ENCODE measurements at places on chromosomes 3 and 15.

- H3K27ac ChIP-seq, result no peak overlapping the region
- H3K27me3 ChIP-seq, result no peaks in the 10 kb centered on the region
- DNase-seq, result no peak
- H3K4me3 ChIP-seq, result no peak overlapping the region
- no peaks in the 10 kb centered on the region for H3K4me1 ChIP-seq
Observed at GRCh38 chr3:190984502-190985244, 122.2 kb upstream of the GMNC start.

DNA sequence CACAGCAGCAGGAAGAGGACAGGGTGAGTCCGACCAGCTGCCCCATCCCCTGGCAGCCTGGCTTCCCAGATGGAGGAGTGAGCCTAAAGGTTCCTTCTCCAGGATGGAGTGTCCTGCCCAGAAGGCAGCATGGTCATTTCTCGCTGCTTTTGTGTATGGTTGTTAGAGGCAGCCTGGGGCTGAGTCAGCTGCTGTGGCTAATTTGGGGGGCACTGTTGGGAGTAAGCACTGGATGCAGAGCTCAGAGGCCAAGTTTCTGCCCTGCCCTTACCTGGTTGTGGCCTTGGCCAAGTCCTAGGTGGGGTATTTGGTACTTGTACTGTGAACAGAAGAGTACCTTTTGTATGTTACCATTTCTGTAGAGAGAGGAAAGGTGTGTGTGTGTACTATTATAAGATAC lies 78.6 kb downstream of the ADAMTS7 start:
- H3K27me3 ChIP-seq, result no peaks in the 10 kb centered on the region
- H3K4me3 ChIP-seq, result no peak overlapping the region
- no peak for DNase-seq
- no peaks in the 10 kb centered on the region for H3K4me1 ChIP-seq
- no peak overlapping the region for H3K27ac ChIP-seq
- H3K36me3 ChIP-seq, result no peaks in the 10 kb centered on the region

- no peak overlapping the region for H3K4me3 ChIP-seq
- H3K27me3 ChIP-seq, result no peaks in the 10 kb centered on the region
- no peak overlapping the region for H3K27ac ChIP-seq
- H3K36me3 ChIP-seq, result no peaks in the 10 kb centered on the region
- peaks cover 16% of the 10 kb centered on the region for H3K4me1 ChIP-seq
Observed at GRCh38 chr3:187830181-187830580, 84.9 kb upstream of the BCL6 start.

DNA sequence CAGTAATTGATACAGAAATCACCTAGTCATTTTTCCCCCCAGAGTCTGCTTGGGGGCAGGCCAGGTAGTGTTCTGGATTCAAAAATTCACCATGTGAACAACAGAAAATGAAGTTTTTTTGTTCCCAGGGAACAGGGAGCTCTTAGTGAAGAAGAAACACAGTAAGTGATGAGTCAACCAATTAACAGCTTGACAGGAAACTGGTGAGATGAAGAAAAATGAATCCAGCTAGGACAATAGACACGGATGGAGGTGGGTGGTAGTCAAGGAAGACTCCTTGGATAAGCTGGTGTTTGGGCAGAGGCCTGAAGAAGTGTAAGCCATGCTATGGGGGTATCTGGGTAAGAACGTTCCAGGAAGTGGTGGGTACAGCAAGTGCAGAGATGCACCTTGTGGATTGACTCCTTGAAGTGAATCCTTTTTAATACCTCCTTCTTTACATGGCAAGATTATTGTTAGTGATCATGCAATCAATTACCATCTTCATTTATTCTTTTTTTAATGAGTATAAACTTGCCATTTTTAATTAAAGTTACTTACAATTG lies 339.9 kb upstream of the RGMA start:
- H3K4me1 ChIP-seq, result no peaks in the 10 kb centered on the region
- no peak overlapping the region for H3K27ac ChIP-seq
- no peak overlapping the region for H3K4me3 ChIP-seq
- peaks cover 4% of the 10 kb centered on the region for H3K27me3 ChIP-seq
- no peak for DNase-seq
- H3K36me3 ChIP-seq, result no peaks in the 10 kb centered on the region

- no peak overlapping the region for H3K4me3 ChIP-seq
- DNase-seq, result peak; percentile 59
- H3K4me1 ChIP-seq, result no peaks in the 10 kb centered on the region
Observed at GRCh38 chr15:88834211-88834812, 31.1 kb downstream of the ACAN start.

DNA sequence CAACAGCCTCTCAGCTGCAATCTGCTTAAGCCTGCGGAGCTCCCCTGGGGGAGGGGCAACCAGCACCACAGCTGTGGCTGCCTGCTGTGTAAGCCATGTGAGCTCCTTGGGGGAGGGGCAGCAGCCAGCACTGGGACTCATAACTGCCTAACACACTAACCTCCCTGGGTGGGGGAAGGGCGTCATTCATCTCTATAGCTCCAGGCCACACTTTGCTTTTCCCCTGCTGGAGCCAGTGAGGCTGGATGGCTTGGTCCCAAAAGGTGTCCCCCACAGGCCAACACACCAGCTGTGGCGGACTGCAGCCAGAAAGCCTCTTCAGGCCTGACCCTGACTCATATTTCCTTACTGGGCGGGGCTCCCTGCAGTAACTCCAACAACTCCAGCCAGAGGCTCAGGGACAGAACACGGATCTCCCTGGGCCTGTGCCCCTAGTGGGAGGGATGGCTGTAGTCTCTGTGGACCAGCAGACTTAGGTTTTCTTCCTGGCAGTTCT lies 129.8 kb downstream of the PPM1L start:
- H3K4me3 ChIP-seq, result no peak overlapping the region
- DNase-seq, result peak; percentile 58
- H3K27me3 ChIP-seq, result no peaks in the 10 kb centered on the region
- no peaks in the 10 kb centered on the region for H3K36me3 ChIP-seq
- no peaks in the 10 kb centered on the region for H3K4me1 ChIP-seq
- no peak overlapping the region for H3K27ac ChIP-seq

- no peaks in the 10 kb centered on the region for H3K36me3 ChIP-seq
- H3K4me1 ChIP-seq, result peaks cover 4% of the 10 kb centered on the region
- no peak for DNase-seq
- H3K4me3 ChIP-seq, result no peak overlapping the region
Observed at GRCh38 chr3:46614431-46614830, 2.1 kb downstream of the FAM240A start.

All from hepatocyte (in vitro differentiated cells).